ENCODE measurements at places on chromosomes 2 and 18.

DNA sequence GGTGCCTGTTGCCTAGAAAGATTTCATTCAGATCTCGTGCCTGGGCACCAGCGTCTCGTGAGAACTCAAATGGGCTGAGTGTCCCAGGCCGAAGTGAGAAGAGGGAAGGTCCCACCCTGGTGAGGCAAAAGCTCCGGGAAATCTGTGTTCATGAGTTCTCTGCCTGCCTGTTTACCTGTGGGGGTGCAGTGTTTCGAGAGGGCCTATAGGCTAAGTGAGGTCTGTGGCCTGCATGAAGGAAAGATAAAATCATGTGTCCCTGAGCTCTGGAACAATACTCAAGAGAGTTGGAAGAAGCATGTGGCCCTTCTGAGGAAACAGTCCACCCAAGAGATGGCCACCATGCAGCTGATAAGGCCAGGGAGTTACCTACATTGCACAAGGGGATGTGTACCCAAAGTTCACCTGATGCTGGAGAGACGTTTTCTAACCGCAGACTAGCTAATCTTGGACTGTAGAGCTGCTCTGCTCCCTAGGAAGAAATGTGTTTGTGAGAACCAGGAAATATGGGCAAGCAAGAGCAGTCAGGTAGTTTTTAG is 63.5 kb upstream of the ST3GAL5 start:
- no peak for DNase-seq

GRCh38 chr18:35564795-35565453 is 16.6 kb upstream of the GALNT1 start:
- DNase-seq = no peak

GRCh38 chr2:16552202-16552601 is 113.4 kb downstream of the CYRIA start:
- DNase-seq = no peak

- no peak for DNase-seq
Measured at GRCh38 chr2:160575368-160575767, 81.8 kb upstream of the RBMS1 start.

DNA sequence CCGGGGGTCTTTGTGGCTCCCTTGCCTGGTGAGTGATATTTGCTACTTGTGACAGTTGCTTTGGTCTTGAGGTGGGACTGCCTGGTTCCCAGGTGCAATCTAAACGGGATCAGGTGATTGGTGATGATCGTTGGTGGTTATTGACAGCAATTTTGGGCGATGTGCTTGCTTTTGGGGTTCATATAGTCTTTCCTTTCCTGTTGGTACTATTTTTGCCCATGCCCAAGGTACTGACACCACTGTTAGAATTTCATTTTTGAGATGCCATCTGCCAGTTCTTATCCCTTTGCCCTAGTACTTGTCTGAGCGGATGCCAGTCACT is 573 bp downstream of the WDR7 start:
- DNase-seq = no peak

GRCh38 chr2:54557601-54558187 is 101.6 kb downstream of the SPTBN1 start:
- peak; percentile 57 for DNase-seq

- no peak for DNase-seq
Measured at GRCh38 chr18:45304558-45304957, 310.7 kb upstream of the SLC14A2 start.

GRCh38 chr18:56374007-56374655 is 264.3 kb downstream of the TXNL1 start:
- DNase-seq = no peak

DNA sequence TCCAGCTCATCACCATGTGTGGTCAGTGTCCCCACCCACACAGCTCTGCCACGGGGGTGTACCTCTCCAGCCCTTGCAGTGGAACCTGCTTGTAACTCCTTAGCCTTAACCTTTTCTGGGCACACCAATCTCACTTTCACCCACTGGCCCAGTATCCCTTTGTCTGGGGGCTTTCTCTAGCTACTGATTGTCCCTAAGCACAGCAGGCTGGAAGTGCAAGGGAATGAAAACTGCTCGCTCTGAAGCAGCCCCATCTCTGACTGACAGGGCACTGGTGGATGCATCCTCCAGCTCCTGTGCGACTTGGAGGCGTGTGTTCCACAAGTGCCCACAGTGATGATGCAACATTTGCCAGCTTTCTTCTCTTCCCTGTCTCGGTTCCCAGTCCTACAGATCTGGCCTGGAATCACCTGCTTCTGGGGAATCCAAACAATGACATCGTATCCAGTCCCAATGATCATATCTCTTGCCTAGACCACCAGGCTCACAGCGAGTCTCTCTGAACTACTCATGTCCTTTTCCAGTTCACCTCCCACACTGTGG is 33.6 kb downstream of the SCTR start:
- DNase-seq = no peak

- DNase-seq = no peak
Measured at GRCh38 chr18:55763805-55764204, 175.8 kb upstream of the TCF4 start.

GRCh38 chr18:7577706-7578105 is 10.6 kb downstream of the PTPRM start:
- no peak for DNase-seq

DNA sequence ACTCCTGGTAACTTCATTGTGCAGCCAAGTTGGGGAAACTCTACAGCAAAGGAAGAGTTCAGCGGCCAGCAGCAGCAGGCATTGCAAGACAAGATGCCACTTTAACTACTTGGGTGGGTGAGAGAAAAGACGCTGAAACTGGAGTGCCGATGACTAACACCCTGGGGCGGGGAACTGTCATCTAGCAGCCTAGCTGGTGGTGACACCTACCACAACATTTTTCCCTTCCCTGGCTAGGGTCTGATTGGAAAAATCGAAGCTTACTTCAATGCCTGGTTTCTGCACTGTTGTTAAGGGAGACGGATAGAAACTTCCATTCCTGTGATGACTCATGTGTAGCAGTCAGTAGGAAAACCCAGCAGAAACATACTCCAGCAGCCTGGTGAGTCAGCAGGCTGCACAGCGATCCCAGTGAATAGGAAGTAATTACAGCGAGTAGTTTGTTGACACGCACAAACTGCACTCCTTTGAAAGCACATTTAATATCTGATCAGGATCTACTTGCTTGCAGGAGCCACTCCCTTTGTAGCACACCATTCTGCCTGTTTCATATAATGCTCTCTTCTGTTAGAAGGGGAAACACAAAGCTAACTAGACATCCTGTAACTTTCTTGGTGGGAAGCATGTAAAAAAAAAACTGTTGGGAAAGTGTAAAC is 62.1 kb upstream of the MAPRE2 start:
- peak; percentile 42 for DNase-seq

DNA sequence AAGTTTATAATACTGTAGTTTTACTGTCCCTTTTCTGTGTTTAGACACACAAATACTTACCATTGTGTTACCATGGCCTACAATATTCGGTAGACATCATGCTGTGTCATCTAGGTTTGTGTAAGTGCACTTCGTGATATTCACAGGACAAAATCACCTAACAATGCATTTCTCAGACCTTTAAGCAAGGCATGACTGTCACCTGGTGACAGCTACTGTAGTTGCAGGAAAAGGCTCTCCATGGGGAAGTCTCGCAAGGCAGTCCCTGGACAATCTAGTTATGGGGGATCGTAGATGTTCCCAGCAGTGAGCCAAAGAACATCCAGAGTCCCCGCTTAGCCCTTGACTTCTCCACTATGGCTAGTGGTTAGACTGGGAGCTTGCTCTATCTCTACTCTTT is 73.1 kb downstream of the EIF2AK3 start:
- no peak for DNase-seq

GRCh38 chr2:12313445-12314126 is 403.1 kb upstream of the TRIB2 start:
- no peak for DNase-seq

DNA sequence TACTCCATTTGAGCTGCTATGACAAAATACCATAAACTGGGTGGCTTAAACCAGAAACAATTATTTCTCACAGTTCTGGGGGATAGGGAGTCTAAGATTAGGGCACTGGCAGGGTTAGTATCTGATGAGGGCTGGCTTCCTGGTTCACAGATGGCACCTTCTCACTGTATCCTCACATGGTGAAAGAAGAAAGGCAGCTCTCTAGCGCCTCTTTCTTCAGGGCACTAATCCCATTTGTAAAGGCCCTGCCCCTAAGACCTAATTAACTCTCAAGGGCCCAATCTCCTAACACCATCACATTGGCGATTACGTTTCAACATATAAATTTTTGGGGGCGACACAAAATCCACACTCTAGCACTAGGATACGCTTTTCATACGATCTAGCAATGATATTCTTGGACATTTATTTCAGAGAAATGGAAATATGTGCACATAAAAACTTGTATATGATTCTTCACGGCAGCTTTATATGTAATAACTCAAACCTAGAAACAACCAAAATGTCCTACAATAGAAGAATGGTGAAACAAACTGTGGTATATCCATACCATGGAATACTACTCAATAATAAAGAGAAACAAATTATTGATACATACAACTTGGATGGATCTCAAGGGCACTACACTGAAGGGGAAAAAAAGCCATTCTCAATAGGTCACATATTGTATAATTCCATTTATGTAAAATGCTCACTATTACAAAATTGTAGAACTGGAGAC is 111.0 kb downstream of the BCL2L11 start:
- no peak for DNase-seq

DNA sequence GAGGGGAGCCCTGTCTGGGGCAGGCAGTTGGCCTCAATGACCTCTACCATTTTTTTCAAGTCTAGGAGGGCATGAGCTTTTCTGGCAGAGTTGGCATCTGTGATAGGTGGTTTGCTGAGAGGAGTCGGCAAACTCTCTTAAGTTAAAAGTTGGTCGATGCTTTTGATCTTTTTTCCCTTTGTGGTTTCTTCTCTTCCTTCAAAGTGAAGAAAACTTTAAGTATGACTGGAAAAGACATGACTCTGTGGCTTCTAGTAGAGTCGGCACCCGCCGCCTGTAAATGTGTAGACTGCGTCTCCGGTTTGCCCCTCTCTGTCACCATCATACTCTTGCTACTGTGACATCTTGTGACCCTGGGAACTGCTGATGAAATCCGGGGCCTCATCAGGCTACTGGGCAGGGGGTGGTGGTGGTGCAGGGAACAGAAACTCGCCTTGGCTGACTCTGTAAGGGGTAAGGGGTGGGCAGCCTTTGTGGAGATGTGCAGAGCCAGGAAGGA is 21.1 kb downstream of the INPP5D start:
- DNase-seq = no peak

- no peak for DNase-seq
Measured at GRCh38 chr18:44792456-44793061, 111.9 kb downstream of the SETBP1 start.

GRCh38 chr2:212083492-212083891 is 455.1 kb downstream of the ERBB4 start:
- DNase-seq = no peak

DNA sequence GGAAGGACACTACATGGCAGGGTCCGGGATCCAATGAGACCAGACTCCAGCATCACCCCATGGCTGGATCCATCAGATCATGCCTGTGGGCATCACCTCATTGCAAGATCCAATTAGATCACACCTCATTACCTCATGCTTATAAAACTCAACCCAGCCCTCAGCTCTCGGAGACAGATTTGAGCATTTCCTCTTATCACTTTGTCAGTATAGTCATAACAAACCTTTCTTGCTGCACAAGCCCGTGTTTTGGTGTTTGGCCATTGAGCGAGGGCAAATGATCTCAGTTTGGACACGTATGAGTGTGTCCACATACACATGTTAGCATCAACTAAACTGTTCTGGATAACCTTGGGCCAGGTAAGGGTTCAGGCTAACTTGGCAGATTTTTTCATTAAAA is 58.8 kb downstream of the CCDC195 start:
- DNase-seq = no peak

DNA sequence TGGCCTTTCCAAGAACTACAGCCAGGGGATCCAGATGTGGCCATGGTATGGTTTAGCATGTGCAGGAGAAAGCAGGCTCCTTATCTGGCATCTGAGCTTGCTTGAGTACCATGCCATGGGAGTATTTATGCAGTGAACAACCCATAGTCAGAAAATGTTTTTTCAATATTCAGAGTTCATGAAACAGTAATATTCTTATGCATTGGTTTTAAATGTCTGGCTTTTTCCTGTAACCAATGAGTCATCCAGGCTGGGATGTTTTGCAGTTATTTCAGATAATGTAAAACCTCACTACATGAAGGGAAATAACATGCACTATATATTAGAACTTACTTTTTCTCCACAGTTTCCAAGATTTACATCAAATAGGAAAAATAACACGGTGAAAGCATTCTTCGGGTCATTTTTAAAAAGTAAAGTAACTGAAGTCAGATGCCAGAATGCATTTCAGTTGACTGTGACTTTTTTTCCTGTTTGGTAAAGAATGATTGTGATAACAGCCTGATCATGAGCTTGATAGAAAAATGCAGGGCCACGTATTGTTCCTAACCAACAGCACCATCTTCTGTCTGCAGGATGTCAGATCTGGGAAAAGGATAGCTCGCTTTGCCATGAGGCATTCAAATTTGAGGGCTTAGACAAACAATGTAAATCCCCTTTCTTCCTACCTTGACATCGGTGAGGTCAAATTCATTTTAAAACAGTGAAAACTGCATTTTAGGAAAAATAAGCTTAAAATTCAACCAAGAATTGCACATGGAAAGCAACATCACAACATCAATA is 152.8 kb downstream of the DSC3 start:
- DNase-seq = no peak

GRCh38 chr2:84972932-84973331 is 2.0 kb downstream of the KCMF1 start:
- DNase-seq = no peak

GRCh38 chr2:71932780-71933466 is 214.7 kb downstream of the CYP26B1 start:
- no peak for DNase-seq

DNA sequence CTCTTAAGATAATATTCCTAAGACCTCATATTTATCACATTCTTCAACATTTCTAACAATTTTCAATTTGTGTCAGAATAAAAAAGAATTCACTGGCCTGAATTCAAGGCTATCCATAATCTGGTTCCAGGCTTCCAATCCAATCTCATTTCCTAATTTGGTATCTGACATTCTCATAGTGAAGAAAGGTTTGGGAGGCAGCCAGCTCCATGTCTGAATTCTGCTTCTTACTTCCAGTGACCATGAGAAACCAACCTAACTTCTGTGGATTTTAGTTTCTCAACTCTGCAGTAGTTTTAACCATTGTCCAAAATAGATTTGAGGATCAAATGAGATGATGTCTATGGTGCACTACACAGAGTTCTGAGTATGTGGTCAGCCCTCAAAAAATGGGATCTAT is 439.1 kb upstream of the GCFC2 start:
- DNase-seq = no peak

- no peak for DNase-seq
Measured at GRCh38 chr2:127618551-127619202, 27.3 kb upstream of the GPR17 start.

GRCh38 chr18:38470421-38470820 is 904.8 kb upstream of the CELF4 start:
- DNase-seq = no peak
